ENCODE measurements at places on chromosomes 16 and 17. TPM values are rescaled to one million over a fixed set of nuclear protein-coding genes. Genes with fewer than 3 reads are reported as not detected.

Gene TIGD7
- total RNA-seq = 2.8 TPM

Gene DBNDD1
- 23.1 TPM for total RNA-seq

Gene RPL19
- total RNA-seq = 4,277 TPM

Gene EME2
- 4.3 TPM for total RNA-seq

DNA sequence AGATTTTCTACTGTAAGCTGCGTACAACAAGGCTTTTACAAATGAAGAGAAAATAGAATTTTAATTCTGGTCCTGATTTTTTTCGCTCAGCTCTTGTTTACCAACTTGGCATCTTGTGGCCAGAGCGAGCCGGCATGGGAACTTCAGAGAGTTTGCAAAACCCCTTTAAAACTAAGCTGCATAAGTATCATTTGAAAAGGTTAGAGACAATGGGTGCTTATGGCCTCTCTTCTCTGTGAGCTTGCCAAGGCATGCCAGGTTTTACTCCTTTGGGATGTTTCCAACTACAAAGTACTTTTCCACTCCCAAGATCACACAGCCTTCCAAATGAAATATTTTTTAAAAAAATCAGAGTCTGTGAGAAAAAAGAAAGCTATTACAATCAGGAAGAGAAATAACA is 62.4 kb upstream of the FA2H start:
- no peak for DNase-seq

GRCh38 chr17:60047046-60047445 is 31.7 kb downstream of the HEATR6 start:
- DNase-seq = no peak

- no peak for DNase-seq
Measured at GRCh38 chr17:63629627-63630026, 7.4 kb downstream of the MAP3K3 start.

DNA sequence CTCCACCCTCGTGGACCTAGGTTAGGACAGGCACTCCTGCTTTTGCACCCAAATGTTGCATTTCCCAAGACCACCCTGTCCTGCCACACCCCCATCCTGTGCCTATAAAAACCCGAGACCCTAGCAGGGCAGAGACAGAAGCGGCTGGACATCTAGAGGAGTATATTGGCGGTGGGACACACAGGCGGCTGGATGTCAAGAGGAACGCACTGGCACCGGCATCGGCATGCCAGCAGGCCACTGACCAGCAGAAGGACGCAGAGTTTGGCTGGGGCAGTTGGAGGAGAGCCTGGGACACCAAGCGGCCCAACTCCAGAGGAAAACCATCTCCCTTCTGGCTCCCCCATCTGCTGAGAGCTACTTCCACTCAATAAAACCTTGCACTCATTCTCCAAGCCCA is 14.7 kb upstream of the WFIKKN2 start:
- no peak for DNase-seq

- DNase-seq = no peak
Measured at GRCh38 chr17:42288803-42289610, 709 bp downstream of the STAT5A start.

- no peak for DNase-seq
Measured at GRCh38 chr16:61403386-61403785, 632.9 kb downstream of the CDH8 start.

- no peak for DNase-seq
Measured at GRCh38 chr16:77290451-77291115, 91.4 kb downstream of the SYCE1L start.

Data from SK-MEL-5 (cell line).